Fibroblast of the aortic adventitia (primary cell): ENCODE measurements at places on chromosomes 13 and 19.
A peak's percentile ranks its signal among the peaks of the same experiment; 100 is the strongest.

DNA sequence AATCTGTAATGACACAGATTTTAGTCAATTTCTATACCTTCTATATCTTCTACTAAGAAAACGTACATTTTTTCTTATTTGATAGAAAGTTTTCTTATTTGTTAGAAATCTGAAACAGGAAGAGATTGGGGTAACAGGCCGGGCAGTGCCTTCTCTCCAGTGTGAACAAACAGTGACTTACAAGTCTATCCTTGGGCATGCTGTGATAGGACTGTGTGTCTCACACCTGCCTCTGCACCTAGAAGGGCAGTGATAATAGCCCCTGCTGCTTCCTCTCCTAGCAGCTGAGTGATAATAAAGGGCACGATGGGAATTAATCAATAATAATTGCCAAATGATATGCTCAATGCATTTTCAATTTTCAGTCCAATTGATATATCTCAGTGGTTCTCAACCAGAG lies 1.4 kb downstream of the TMEM272 start:
- DNase-seq, result no peak

- DNase-seq, result peak; percentile 74
These were observed 226.1 kb downstream of the RFC3 start for GRCh38 chr13:34044041-34044440.

DNA sequence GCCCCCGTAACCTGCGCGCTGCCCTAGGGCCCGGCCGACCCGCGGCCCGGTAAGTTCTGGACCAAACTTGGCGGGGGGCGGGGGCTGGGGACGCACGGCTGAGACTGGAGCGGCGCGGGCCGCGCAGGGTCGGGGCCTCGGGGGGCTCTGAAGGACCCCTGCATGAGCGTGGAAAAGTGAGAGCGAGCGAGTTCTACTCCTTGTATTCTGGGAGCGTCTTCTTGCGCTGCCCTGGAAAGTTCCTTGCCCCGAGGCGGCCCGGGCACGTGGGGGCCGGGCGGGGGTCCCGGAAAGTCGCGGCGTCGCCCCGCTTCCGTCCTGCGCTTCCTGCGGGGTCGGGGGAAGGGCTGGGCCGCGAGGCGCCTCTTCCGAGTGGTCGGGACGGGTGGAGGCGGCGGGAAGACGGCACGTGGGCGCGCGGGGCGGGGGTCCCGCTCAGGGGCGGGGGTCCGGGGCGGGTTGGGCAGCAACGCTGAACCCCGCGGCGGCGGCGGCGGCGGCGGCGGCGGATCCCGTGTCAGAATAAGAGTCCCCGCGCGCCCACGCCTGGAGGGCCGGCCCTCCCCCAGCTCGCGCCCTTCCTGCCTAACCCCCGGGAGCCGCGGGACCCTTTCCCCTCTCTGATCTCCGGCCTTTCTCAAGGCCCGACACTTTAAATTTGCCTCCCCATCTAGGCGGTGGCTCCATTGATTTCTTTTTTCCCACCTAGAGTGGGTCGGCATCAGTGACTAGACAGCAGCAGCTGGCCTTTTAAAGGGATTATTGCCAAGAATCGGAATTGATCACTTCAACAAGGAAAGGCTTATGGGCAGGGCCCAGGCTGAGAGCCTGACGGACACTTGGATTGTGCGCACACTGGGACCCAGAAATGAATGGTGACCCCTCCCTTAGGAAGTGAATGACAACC lies 749 bp downstream of the GATAD2A start:
- peak; percentile 71 for DNase-seq

- no peak for DNase-seq
These were observed 29.9 kb upstream of the CEBPA start for GRCh38 chr19:33332248-33332647.

- DNase-seq, result no peak
These were observed 91.3 kb upstream of the C1QTNF9B start for GRCh38 chr13:23988546-23989122.

DNA sequence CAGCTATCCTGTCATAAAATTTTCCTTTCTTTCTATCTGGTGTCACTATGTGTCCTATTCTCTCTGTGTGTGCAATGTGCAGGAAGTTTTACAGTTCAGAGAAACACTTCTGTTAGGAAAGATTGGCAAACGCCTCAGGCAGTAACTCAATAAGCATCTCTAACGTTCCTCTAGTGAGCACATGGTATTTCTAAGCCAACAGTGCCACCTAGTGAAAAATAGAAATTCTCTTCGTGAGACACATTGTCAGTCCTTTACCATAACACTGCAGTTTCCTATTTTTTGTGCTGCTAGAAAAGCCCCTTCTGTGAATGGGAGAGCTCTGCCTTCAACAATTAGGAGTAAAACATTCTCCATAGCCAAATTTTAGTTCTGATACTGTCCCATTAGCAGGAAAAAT lies 50.7 kb downstream of the ZNF723 start:
- DNase-seq, result peak; percentile 18
